ENCODE measurements at places on chromosomes 12 and 14. TPM values are rescaled to one million over a fixed set of nuclear protein-coding genes. Genes with fewer than 3 reads are reported as not detected.

Gene MYH6
- not detected for total RNA-seq

Gene DEGS2
- total RNA-seq: not detected

Gene RPAP3
- total RNA-seq: 40.3 TPM

Gene WIF1
- total RNA-seq: not detected
